ENCODE measurements at places on chromosomes 7 and 10. TPM values are rescaled to one million over a fixed set of nuclear protein-coding genes. Genes with fewer than 3 reads are reported as not detected.

The RADIL gene
- total RNA-seq = 0.58 TPM

The GSTO2 gene
- 2.5 TPM for total RNA-seq

- no peaks in the 10 kb centered on the region for H3K27me3 ChIP-seq
- H3K4me3 ChIP-seq = no peak overlapping the region
- peaks cover 2% of the 10 kb centered on the region for H3K4me1 ChIP-seq
These were observed 534.2 kb upstream of the C7orf33 start for GRCh38 chr7:148056406-148056805.

- H3K36me3 ChIP-seq = no peaks in the 10 kb centered on the region
- no peaks in the 10 kb centered on the region for H3K27me3 ChIP-seq
- H3K4me1 ChIP-seq = no peaks in the 10 kb centered on the region
- DNase-seq = no peak
These were observed at the start of gene CYP2C19 for GRCh38 chr10:94762393-94762792. Gene CYP2C19, plus strand, starts transcription at chr10:94762681. Its CDS starts 25 bp downstream, at chr10:94762706.

- DNase-seq = no peak
- H3K4me1 ChIP-seq = peaks cover 32% of the 10 kb centered on the region
- peaks cover 13% of the 10 kb centered on the region for H3K36me3 ChIP-seq
- H3K27me3 ChIP-seq = peaks cover 23% of the 10 kb centered on the region
- H3K4me3 ChIP-seq = peak overlapping the region; percentile 91
These were observed 440 bp upstream of the GLRX3 start for GRCh38 chr10:130135676-130136225.

DNA sequence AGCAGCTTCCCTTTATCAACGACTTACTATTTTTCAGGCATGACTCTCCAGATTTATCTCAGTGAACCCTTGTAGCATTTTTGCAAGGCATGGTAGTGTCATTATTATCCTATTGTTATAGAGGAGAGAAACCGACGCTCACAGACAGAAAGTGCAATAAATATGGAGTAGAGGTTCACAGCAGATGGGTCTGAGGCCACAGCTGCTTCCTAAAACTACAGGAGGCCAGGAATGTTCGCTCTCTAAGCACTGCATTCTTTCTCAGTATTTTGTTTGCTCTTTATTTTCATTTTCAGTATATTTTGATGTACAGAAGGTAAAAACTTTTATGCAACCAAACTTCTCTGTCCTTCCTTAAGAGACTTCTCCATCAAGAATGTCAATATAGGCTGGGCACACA lies 4.5 kb upstream of the AEBP1 start:
- H3K27ac ChIP-seq = no peak overlapping the region
- no peaks in the 10 kb centered on the region for H3K27me3 ChIP-seq
- DNase-seq = no peak
- H3K36me3 ChIP-seq = no peaks in the 10 kb centered on the region
- no peak overlapping the region for H3K4me3 ChIP-seq
- H3K4me1 ChIP-seq = peaks cover 24% of the 10 kb centered on the region

GRCh38 chr10:131815266-131816156 lies 85.3 kb upstream of the PPP2R2D start:
- no peak overlapping the region for H3K27ac ChIP-seq
- DNase-seq = no peak
- peaks cover 3% of the 10 kb centered on the region for H3K27me3 ChIP-seq
- no peak overlapping the region for H3K4me3 ChIP-seq
- no peaks in the 10 kb centered on the region for H3K36me3 ChIP-seq
- H3K4me1 ChIP-seq = no peaks in the 10 kb centered on the region

DNA sequence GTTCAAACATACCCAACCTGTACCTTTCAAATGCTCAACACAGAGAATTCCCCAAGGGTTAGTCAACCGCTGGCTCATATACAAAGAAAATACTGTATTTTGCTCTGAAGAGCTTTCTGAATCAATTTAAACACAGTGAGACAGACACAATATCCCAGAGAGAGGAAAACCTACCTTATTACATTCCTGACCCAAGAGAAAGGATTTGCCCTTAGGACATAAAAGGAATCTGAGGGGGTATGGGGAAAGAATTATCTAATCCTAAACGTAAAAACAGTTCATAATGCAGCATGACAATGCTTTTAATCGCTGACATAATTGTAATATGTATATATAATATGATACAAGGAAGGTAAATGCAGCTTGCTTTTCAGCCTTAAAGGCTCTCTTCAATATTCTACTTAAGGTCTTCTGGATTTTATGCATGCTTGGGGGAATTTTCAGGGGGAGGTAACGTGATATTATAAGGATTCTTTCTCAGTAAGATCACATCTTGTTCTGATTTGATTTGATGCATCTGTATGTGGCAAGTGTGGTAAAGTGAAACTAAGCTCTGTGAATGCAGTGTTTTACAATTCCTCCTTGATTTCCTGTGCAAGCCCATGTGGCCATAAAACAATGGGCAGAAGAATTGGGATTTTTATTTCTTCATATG lies 240.5 kb downstream of the GLI3 start:
- peaks cover 11% of the 10 kb centered on the region for H3K27me3 ChIP-seq
- no peak overlapping the region for H3K4me3 ChIP-seq
- H3K27ac ChIP-seq = no peak overlapping the region

DNA sequence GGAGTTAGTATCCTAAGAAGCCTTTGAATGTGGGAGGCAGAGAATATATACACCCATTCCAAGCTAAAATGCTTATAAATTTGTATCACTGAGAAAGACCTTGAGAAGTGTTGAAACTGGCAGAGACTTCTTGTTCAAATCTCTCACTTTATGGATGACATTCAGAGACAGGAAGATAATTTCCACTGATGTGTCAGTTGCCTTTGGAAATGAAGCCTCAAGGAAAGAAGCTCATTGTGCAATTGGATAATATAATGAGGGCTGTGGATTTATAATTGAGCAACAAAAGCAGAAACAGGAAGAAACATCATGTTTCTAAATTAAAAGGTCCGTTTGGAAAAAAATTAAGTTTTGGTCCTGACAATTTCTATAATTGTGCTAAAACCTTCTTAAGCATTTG lies 789.9 kb upstream of the IGFBP3 start:
- DNase-seq = no peak
- no peaks in the 10 kb centered on the region for H3K36me3 ChIP-seq
- H3K27me3 ChIP-seq = no peaks in the 10 kb centered on the region
- H3K27ac ChIP-seq = no peak overlapping the region
- no peaks in the 10 kb centered on the region for H3K4me1 ChIP-seq

- no peak overlapping the region for H3K27ac ChIP-seq
- no peaks in the 10 kb centered on the region for H3K4me1 ChIP-seq
- peaks cover 3% of the 10 kb centered on the region for H3K27me3 ChIP-seq
- H3K36me3 ChIP-seq = no peaks in the 10 kb centered on the region
These were observed 41.6 kb downstream of the BICC1 start for GRCh38 chr10:58554316-58554715.

- DNase-seq = no peak
- H3K36me3 ChIP-seq = peaks cover 18% of the 10 kb centered on the region
- no peak overlapping the region for H3K27ac ChIP-seq
- peaks cover 26% of the 10 kb centered on the region for H3K4me1 ChIP-seq
- H3K4me3 ChIP-seq = no peak overlapping the region
These were observed 3.4 kb upstream of the CEP41 start for GRCh38 chr7:130444234-130444633.

- no peaks in the 10 kb centered on the region for H3K27me3 ChIP-seq
- H3K4me3 ChIP-seq = no peak overlapping the region
- no peak for DNase-seq
- H3K36me3 ChIP-seq = peaks cover 70% of the 10 kb centered on the region
- peaks cover 64% of the 10 kb centered on the region for H3K4me1 ChIP-seq
These were observed 57.3 kb downstream of the ARID5B start for GRCh38 chr10:61958805-61959204.

DNA sequence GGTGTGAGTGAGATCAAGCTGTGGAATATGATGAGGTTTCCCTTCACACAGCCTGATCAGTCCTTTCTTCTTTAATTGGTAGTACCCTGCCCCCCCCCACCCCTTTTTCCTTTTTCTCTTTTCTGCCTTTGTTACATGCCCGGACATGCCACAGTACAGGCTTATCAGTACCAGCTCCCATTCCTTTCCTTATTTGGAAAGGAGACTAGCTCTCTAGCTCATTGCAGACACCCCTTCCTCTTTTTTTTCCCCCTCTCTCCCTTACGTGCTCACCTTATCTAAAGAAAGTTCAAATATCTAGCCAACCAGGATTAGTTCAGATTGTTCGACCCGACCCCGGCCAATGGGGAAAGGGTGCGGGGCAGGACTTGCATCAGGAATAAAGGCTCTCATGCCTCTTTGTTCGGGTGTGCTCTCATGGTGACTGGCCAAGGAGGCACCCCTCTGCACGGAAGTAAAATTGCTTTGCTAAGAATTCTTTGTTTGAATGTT lies 230.4 kb downstream of the ACTR3B start:
- H3K4me3 ChIP-seq = no peak overlapping the region
- H3K27ac ChIP-seq = no peak overlapping the region
- no peak for DNase-seq
- H3K36me3 ChIP-seq = no peaks in the 10 kb centered on the region

GRCh38 chr7:44066494-44067063 lies 1.2 kb upstream of the PGAM2 start:
- DNase-seq = no peak
- peaks cover 5% of the 10 kb centered on the region for H3K27me3 ChIP-seq
- no peak overlapping the region for H3K4me3 ChIP-seq
- H3K4me1 ChIP-seq = peaks cover 27% of the 10 kb centered on the region
- peak overlapping the region; percentile 2 for H3K27ac ChIP-seq

DNA sequence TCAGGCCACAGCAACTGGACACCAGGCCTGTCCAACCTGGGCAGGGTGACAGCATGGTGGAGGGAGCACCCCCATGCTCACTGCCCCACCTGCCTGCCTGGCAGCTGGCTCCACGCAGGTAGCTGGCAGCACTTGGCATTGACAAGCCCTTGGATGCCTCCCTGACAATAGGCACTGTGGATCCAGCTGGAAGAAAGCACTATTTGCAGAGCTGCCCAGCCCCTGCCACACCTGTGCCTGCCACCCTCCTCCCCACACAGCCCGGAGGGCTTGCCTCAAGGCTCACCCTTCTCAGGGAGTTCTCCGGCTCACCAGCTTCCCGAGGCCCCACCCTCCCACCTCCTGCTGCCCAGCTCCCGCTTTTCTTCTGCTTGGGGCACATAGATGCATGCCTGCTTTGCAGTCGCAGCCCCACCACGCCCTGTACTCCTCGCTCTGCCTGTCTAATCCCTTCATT lies 160.1 kb downstream of the NEURL1 start:
- no peak overlapping the region for H3K4me3 ChIP-seq
- no peaks in the 10 kb centered on the region for H3K4me1 ChIP-seq
- peaks cover 18% of the 10 kb centered on the region for H3K36me3 ChIP-seq
- no peak for DNase-seq

GRCh38 chr7:91567081-91568012 lies 303.1 kb downstream of the FZD1 start:
- DNase-seq = no peak
- H3K27me3 ChIP-seq = peaks cover 3% of the 10 kb centered on the region
- H3K36me3 ChIP-seq = no peaks in the 10 kb centered on the region
- no peak overlapping the region for H3K27ac ChIP-seq
- H3K4me1 ChIP-seq = no peaks in the 10 kb centered on the region

- H3K4me3 ChIP-seq = no peak overlapping the region
- H3K36me3 ChIP-seq = peaks cover 2% of the 10 kb centered on the region
- H3K4me1 ChIP-seq = no peaks in the 10 kb centered on the region
- H3K27me3 ChIP-seq = no peaks in the 10 kb centered on the region
These were observed 195.0 kb downstream of the MTERF1 start for GRCh38 chr7:91685544-91685943.

- no peak for DNase-seq
- peaks cover 9% of the 10 kb centered on the region for H3K36me3 ChIP-seq
- no peak overlapping the region for H3K27ac ChIP-seq
- H3K4me3 ChIP-seq = no peak overlapping the region
- H3K4me1 ChIP-seq = peaks cover 11% of the 10 kb centered on the region
- H3K27me3 ChIP-seq = no peaks in the 10 kb centered on the region
These were observed 245.2 kb downstream of the ZMYND11 start for GRCh38 chr10:380313-380940.

DNA sequence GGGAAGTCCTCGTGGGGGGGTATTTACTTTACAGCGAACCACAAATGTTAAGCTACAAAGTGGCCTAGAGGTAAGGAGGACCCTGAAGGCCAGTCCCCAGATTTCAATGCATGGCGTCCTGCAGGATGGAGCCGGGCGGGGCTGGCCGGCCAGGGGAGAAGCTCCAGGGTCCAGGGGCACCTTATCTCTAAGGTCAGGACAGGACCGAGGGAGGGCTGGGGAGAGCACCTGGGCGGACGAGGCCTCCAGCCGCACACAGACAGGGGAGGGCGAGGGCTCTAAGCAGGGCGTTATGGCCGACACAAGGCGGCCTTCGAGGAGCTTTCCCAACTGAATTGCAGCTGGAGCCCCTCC lies 96.4 kb upstream of the DIP2C start:
- no peaks in the 10 kb centered on the region for H3K4me1 ChIP-seq
- DNase-seq = no peak
- peaks cover 30% of the 10 kb centered on the region for H3K27me3 ChIP-seq
- no peaks in the 10 kb centered on the region for H3K36me3 ChIP-seq
- no peak overlapping the region for H3K4me3 ChIP-seq
- H3K27ac ChIP-seq = no peak overlapping the region

DNA sequence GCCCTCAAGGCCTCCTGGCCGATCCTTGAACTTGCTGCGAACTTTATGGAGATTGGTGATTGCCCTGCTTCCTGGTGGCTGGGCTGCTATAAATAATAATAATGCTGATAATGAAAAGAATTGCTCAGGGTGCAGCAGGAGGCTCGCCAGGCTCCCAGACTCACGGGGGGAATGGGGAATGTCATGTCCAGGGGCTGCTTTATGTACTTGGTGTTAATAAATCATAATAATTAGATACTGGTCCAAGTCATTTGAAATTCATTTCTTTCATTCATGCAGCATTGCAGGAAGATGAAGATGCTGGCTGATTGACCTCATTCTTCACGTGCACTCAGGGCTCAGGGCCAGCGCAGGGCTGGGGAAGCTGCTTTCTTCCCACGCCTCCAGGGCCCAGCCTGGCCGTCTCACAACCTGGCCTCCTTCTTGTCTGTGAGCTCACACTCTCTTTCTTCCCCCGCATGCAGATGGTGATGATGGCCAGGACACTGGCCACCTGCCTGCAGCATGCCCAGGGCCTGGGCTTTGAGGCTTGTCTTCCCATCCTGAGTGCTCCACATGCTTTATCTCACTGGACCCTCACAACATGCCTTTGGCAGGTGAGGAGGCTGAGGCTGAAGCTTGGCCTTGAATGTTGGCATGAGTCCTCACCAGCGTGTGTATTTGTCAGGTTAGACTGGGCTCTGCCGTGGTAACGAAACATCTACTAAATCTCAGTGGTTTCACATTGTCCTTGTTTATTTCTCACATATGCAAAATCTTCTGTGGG lies 138.4 kb upstream of the TNS3 start:
- no peaks in the 10 kb centered on the region for H3K27me3 ChIP-seq
- no peak overlapping the region for H3K4me3 ChIP-seq
- H3K27ac ChIP-seq = no peak overlapping the region
- DNase-seq = no peak

GRCh38 chr10:124643330-124644009 lies 100.7 kb downstream of the FAM53B start:
- no peaks in the 10 kb centered on the region for H3K27me3 ChIP-seq
- H3K4me3 ChIP-seq = no peak overlapping the region
- H3K36me3 ChIP-seq = no peaks in the 10 kb centered on the region
- no peak overlapping the region for H3K27ac ChIP-seq
- H3K4me1 ChIP-seq = peaks cover 58% of the 10 kb centered on the region
- DNase-seq = no peak

- H3K27me3 ChIP-seq = no peaks in the 10 kb centered on the region
- H3K27ac ChIP-seq = no peak overlapping the region
- H3K4me1 ChIP-seq = peaks cover 2% of the 10 kb centered on the region
- no peak for DNase-seq
These were observed 30.9 kb upstream of the MAT1A start for GRCh38 chr10:80320377-80320776.

GRCh38 chr7:50221028-50221427 lies 83.5 kb upstream of the IKZF1 start:
- H3K27ac ChIP-seq = no peak overlapping the region
- no peak overlapping the region for H3K4me3 ChIP-seq
- no peak for DNase-seq
- H3K27me3 ChIP-seq = no peaks in the 10 kb centered on the region
- peaks cover 9% of the 10 kb centered on the region for H3K36me3 ChIP-seq
- H3K4me1 ChIP-seq = peaks cover 36% of the 10 kb centered on the region

Measured in activated naive CD8-positive, alpha-beta T cell treated with anti-CD3 and anti-CD28 coated beads for 36 hours (primary cell).